ENCODE measurements at places on chromosomes 11 and 22.

- no peak for DNase-seq
These were observed 5.2 kb downstream of the SMARCB1 start for GRCh38 chr22:23791738-23792645.

DNA sequence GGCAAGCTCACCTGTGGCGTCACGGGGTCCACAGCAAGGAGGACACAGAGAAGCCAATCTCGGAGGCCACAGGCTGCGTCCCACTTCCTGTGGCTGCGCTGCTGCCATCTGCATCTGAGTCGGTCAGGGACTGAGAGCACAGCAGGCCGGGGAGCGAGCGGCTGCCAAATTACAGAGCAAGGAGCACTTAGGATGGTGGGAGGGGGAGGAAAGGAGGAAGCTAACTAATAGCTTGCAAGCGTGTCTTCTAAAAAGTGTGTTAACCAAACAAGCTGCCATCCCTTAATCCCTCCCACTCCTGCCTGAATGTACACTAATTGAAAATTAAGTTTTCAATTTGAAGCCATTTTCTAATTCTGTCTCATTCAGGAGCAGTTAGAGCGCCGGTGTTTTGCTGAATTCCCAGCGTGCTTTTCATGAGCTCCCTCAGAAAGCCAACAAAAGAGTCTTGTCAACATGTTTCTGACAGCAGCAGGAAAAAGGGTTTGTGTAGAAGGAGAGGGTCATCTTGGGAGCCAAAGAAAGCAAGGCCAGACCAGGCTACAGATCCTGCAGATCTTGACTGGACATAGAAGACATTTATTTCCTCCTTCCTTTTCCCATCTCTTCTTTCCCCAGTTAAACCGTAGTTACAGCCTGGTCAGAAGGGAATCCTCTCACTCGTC is 42.4 kb upstream of the API5 start:
- no peak for DNase-seq

- DNase-seq: no peak
These were observed 179.2 kb downstream of the SBF2 start for GRCh38 chr11:10114593-10115404.

DNA sequence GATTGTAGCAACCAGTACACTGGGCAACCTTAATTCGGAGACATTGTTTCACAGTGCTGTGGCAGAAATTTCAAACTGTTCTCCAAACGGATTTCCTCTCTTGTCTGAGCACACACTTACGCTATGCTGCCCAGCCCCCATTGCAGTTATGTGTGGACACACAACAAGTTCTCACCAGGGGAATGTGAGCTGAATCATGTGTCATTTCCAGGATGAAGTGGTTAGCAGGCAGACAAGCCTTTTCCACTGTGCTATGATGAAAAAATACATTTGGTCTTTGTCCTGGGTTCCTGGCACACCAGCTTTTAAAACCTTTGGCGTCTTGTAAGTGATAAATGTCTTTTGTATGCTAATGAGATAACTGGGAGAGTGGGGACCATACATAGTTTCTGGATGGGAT is 46.9 kb upstream of the SYT9 start:
- DNase-seq: no peak

- no peak for DNase-seq
These were observed 11.4 kb upstream of the ARHGEF17 start for GRCh38 chr11:73296501-73297230.

GRCh38 chr11:78954696-78955095 is 380.0 kb upstream of the NARS2 start:
- DNase-seq: no peak

DNA sequence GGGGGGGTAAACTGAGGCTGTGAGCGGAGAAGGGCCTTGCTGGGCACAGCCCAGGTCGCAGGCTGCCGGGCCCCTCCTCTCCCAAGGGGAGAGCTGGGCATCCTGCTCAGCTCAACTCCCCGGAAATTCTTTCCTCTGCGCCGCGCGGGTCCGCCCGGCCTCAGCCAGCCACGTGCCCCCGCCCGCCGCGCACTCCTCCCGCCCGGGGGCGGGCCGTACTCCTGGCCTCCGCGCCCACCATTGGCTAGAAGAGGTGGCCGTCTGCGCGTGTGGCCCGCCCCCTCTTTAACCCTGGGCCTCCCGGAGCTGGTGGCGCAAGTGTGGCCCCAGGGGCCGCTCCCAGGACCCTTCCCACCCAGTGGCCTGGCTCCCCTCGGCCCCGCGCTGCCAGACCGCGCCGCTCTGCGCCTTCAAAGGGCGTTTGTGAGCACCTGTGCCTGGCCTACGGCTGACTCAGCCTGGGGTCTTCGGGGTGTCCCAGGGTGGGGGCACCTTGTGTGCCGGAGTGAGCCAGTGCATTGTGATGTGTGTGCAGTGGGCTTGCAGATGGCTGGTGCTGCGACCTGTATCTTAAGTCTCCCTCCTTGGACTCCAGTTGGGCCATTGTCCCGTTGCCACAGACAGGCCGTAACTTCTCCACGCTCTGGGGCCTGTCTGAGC is 2.0 kb downstream of the MRGPRF start:
- DNase-seq: no peak

All from stimulated activated CD8-positive, alpha-beta memory T cell treated with anti-CD3 and anti-CD28 coated beads, Interleukin-2, amount 100 ng/mL, for 1 hour (primary cell).